Uterus (tissue), 4 donors: ENCODE measurements at places on chromosomes 6 and 20. TPM values are rescaled to one million over a fixed set of nuclear protein-coding genes. Genes with fewer than 3 reads are reported as not detected.
A peak's percentile ranks its signal among the peaks of the same experiment; 100 is the strongest.

DNA sequence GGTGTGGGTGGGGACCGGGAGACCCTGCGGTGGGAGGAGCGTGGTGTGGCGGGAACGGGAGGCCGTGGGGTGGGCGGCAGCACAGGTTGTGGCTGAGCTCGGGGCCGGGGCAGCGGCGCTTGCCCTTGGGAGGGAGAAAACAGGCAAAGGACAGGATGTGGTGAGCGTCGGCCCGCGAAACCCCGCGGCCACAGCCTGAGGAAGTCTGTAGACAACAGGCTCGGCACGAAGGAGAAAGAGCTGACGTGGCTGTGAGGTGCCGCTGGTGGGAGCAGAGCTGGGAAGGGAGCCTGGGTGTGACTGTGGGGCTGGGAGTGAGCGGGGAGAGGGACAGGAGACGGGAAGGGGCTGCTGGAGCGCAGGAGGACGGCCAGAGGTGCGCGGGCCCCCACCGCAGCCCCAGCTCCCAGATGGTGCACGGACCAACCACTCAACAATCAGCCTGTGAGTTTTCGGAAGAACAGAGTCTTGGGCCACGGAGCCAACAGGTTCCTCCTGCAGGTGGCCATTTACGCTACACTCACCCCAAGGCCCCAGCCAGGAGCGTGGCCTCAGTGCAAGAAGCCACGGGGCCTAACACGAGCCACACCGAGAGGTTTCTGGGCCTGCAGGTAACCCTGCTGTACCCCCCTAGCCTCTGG lies 202.8 kb downstream of the DLL1 start:
- peak; percentile 10 for DNase-seq

DNA sequence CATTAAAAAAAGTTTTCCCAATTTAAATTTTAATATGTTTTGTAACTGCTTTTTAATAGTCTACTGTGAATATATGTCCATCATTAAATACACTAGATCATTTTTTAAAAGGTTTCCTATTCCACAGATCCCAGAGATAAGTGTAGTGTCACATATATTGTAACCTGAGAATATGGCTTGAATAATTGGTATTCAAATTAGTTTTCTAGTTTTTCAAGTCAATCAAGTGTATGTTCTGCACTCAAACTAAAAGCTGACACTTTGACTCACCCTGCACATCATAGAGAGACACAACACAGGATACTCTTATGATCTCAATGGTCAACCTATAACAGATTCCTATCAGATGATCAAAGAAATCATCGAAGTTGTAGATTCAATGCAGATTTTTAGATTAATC lies 49.1 kb downstream of the ZHX3 start:
- DNase-seq: no peak

DNA sequence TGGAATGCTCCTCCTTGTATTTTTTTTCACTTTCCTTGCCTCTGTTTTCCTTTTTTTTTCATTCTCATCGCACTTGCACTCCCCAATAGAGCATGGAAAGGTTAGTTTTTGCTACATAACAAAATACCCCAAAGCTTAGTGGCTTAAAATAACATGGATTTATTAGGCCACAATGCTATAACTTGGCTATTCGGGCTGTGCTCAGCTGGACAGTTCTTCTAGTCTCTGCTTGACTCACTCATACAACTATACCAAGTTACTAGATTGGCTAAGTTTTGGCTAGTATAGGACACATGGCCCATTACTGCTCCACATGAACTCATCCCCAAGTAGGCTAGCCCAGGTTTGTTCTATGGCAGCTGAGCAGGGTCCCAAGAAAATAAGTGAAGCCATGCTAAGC lies 94.5 kb upstream of the ANKEF1 start:
- DNase-seq: no peak

GRCh38 chr6:2738373-2738979 lies 12.2 kb downstream of the MYLK4 start:
- DNase-seq: no peak

DNA sequence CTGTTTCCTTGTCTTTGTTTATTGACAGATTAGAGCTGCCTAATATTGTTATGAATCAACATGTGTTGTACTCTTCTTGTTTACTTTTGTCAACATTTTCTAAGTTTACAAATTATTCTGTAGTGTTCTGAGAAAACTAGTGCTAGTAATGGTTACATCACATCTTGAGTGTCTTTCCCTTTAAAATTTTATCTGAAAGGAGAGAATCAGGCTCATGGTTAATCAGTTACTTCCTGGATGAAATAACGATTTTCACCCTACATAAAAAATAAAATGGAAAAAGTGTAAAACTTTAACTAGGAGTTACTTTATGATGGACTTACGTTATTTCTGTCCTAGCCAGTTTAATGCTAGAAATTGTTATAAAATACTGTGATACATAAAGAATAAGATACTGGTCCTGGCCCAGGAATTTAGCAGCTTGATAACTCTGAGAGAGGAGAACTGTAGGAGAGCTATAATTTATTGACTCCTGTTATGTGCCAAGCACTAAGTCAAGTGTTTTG lies 26.4 kb upstream of the BMP5 start:
- DNase-seq: no peak

- DNase-seq: no peak
Observed at GRCh38 chr6:30127238-30128093, 8.5 kb upstream of the TRIM40 start.

DNA sequence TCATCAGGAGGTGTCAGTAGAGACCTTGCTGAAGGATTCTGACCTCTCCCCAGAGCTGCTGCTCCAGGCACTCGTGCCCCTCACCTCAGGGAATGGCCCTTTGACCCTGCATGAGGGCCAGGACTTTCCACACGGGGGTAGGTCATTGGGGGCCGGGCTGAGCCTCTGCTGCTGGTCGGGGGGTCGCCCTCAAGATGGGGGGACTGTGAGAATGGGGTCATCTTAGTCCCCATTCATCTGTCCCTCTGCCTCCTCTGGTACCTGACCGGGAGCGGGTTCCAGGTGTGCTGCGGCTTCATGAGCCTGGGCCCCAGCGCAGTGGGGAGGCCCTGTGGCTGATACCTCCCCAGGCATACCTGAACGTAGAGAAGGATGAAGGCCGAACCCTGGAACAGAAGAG lies 15.8 kb downstream of the DNPH1 start:
- DNase-seq: no peak

DNA sequence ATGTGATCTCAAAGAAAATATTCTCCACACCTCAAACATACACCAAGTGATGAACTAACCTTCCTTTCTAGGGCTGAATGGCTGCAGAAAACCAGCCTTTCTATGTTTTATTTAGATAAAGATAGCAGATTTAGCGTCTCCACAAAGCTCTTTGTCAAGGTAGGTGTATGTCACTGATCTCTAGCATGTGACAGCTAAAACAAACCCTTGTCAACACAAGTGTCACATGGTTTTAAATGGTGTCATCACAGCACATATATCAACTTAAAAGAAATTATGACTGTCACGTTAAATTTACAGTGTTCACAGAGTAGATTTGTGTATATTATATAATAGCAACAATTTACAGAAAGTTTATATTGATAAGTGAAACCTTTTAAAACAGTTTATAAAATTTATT lies 58.3 kb downstream of the TENT5A start:
- DNase-seq: no peak

- DNase-seq: no peak
Observed at GRCh38 chr20:22348010-22348409, 236.4 kb downstream of the FOXA2 start.

DNA sequence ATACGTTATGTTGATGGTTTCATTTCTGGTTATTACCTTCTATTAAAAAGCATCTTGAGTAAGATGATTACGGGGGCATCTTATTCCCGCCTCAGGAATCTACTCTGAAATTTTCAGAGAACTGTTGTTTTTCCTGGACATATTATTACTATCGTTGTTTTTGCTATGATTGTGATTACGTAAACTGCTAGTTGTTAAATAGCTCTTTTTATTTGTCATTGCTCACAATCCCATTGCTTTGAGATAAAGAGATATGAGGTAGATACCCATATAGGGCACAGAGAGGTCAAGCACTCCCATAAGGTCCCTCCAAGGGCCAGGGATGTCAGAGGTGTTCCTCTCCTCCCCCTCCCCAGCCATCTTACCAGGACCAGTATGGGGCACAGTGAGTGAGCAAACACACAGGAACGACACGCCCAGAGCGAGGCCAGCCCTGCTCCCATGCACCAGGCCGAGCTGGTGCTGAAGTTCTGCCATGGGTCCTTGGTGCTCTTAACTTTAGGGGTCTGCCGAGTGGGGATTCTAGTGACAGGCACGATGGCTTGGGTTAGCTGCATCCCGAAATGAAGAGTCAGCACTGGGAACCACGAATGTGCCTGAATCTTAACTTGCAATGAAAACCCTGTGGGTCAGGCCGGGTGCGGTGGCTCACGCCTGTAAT lies 49.9 kb downstream of the PRDM1 start:
- no peak for DNase-seq

DNA sequence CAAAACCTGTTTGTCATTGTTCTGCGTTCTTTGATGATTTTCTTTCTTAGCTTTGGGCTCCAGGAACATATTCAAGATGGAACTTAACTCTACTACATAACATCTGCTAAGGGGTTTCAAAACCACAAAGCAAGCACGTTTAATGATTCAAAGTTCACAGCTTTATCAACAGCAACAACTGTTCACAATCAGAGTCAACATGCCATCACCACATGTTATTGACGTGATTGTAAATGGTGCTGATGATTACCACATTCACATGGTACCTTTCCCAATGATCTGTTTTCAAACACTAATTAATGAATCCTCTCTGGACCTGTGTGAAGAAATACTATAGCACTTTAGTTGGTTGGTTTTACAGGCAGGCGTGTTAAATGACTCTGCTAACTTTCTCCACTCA lies 180.6 kb upstream of the CEP162 start:
- no peak for DNase-seq

- DNase-seq: no peak
Observed at GRCh38 chr6:111598181-111598580, 7.5 kb downstream of the TRAF3IP2 start.

GRCh38 chr20:61705386-61706258 lies 360.1 kb downstream of the TAF4 start:
- no peak for DNase-seq

GRCh38 chr20:53335555-53335954 lies 258.1 kb downstream of the ZNF217 start:
- DNase-seq: no peak

- no peak for DNase-seq
Observed at GRCh38 chr20:373171-373890, 7.2 kb upstream of the TRIB3 start.

- DNase-seq: no peak
Observed at GRCh38 chr6:39464067-39464466, 141.6 kb upstream of the KCNK16 start.

DNA sequence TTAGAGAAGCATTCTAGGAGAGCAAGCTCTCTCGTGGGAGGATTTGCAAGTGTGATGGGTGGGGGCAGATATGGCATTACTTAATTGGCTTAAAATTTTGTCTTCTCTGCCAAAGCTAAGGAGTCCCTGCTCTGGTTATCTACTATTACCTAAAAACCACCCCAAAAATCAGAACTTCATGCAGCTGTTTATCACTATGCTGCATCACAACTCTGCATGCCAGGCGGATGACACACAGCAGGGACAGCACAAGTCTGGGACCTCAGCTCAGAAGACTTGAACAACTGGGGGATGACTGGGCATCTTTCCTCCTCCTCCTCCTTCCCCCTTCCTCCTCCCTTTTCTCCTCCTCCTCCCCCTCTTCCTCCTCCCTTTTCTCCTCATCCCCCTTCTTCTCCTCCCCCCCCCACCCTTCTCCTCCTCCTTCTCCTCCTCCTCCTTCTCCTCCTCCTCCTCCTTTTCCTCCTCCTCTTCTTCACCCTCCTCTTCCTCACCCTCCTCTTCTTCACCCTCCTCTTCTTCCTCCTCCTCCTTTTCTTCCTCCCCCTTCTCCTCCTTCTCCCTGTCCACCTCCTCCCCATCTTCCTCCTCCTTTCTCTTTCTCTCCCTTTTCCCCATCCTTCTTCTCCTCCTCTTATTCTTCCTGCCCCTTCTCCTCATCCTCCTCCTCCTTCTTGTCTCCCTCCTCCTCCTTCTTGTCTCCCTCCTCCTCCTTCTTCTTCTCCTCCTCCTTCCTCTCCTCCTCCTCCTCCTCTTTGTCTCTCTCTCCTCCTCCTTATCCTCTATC lies 218.6 kb upstream of the PMEPA1 start:
- DNase-seq: peak; percentile 73

GRCh38 chr6:46331461-46331860 lies 159.8 kb downstream of the RCAN2 start:
- DNase-seq: no peak

- DNase-seq: no peak
Observed at GRCh38 chr6:35202066-35202546, 11.7 kb upstream of the SCUBE3 start.

DNA sequence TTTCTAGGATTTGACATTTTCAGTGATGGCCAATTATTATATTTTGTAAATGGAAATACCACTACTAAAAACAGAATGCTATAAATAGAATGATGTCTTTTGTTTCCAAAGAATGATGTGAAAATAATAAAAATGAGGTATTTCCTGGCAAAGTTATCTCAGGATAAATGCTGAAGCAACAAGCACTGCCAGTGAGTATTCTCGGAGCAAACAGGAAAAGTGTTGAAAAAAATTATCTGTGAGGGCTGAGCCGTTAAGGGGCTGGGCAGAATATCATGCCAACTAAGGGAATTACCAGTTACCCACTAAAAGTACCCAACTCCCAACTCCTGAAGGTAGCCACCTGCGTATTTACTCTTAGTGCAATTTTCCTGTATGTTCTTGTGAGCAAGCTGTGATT lies 23.6 kb upstream of the SCAF8 start:
- DNase-seq: no peak

DNA sequence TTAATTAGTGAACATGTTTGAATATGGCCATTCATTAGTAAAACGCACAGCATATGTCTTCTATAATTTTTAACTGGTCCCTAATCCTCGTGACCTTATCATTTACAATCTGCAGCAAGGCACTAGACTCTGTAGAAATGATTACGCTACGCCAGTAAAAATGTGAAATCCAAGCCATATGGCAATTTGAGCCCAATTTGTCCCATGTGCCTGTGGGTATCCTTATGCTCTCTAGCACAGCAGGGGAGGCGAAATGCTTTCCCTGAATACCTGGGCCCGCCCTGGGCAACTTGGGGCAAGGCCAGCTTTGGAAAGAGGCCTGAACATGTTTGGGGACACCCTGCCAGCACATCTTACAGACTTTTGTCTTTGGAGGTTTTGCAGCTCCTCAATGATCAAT lies 122.7 kb upstream of the AGPAT4 start:
- DNase-seq: no peak

DNA sequence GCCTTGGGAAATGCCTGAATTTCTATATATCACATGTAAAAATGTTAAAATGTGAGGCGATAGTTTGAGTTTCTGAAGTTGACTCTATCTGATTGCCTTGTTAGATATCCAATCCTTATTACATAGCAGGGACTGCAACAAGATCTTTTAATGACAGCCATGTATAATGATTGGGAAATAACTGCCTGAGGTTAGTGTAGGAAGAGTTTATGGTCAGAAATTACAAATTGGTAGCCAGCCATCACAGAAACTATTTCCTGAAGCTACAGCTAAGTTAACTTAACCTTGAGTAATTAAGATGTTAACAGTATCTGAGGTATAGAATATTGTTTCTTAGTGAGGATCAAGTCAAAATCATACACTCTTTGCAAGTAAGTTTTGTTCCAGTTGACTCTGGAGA lies 41.0 kb downstream of the AKIRIN2 start:
- DNase-seq: no peak

- DNase-seq: no peak
Observed at GRCh38 chr6:109523478-109523877, 40.5 kb upstream of the ZBTB24 start.

ASCC3 gene
- total RNA-seq: 22.9 TPM

MEI4 gene
- total RNA-seq: not detected

RAET1L gene
- total RNA-seq: not detected

SLC17A3 gene
- total RNA-seq: not detected

OR2J3 gene
- not detected for total RNA-seq

PI3 gene
- not detected for total RNA-seq

ANKEF1 gene
- 0.88 TPM for total RNA-seq

NKX2-4 gene
- not detected for total RNA-seq

RPP21 gene
- 55.6 TPM for total RNA-seq

SIRPB2 gene
- total RNA-seq: under 0.01 TPM
